ENCODE measurements at places on chromosomes 4 and X. TPM values are rescaled to one million over a fixed set of nuclear protein-coding genes. Genes with fewer than 3 reads are reported as not detected.

The PDZD11 gene
- total RNA-seq = 27.1 TPM

The FABP2 gene
- not detected for total RNA-seq

The PORCN gene
- total RNA-seq = 12.0 TPM

DNA sequence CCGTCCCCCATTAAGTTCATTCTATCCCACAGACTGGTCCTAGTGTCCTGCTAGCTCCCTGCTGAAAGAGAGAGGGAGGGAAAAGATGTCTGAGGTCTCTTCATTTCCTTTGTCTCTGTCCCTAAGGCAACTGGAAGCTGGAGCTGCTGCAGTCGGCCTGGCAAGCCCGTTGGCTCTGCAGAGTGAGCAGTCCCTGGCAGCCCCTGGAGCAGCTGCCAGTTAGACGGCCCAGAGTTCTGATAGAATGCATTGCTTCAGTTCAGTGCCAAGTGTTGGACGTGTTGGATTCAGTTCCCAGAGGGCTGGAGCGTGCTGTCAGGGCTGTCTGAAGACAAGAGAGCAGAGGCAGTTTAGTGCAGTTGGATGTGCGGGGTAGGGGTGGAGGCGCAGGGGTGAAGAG, 975 bp downstream of the KCNE5 start:
- DNase-seq = no peak

- no peak for DNase-seq
Measured at GRCh38 chr4:114866901-114867670, 246.3 kb downstream of the NDST4 start.
